ENCODE measurements at places on chromosomes 12 and 14.
A peak's percentile ranks its signal among the peaks of the same experiment; 100 is the strongest.

DNA sequence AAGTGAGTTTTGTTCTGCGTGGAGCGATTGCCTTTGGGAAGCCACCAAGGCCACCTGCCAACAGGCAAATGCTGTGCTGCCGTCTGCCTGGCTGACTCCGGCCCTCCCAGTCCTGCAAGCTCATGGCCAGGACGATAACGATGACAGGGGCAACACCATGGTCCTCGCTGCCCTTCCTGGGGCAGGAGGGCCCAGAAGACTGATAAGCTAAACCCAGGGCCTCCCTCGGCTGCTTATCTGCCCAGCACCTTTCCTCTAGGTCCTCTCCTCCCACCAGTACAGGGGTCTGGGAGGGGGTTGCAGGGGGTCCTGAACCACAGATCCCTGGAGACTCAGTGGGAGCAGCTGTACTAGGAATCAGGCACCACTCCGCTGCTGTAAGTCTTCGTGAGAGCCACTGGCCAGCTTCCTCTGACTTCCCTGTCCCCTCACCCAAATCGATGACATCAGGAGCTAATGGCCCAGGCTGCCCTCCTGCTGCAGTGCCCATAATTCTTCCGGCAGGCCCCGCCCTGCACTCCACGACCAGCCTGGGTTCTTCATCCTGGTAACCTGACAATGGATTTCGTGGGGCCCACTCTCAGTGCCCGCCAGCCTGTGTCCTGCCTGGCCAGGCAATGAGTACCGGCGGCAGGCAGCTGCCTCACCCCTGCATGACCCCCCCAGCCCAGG is 5.1 kb downstream of the ANKRD9 start:
- DNase-seq, result no peak

DNA sequence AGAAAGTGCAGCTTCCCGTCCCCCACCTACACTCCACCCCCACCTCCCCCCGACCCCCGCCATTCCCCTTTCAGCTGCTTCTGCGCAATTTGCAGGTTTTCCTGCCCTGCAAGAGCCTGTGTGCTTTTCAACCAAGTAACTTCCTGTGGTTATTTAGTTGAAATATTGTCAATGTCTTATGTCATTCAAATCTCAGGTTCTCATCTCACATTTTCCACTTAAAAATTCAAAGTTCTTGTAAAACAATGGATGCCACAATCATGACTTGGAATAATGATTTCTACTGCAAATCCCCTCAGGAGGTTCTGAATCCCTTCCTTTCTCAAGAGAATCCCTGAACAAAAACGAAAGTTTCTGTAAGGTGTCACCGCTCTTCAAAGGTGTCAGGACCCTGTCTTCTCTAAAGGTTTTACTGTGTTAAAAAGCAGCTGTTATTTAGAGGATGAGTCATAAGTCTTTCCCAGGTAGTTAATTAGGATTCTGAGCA is 31.6 kb downstream of the WBP11 start:
- peak; percentile 60 for DNase-seq

GRCh38 chr12:6226679-6227051 is 26.5 kb downstream of the CD9 start:
- DNase-seq, result no peak

GRCh38 chr12:89059056-89059455 is 293.2 kb downstream of the DUSP6 start:
- DNase-seq, result no peak

GRCh38 chr14:104139460-104140212 is 1.2 kb downstream of the KIF26A start:
- no peak for DNase-seq

DNA sequence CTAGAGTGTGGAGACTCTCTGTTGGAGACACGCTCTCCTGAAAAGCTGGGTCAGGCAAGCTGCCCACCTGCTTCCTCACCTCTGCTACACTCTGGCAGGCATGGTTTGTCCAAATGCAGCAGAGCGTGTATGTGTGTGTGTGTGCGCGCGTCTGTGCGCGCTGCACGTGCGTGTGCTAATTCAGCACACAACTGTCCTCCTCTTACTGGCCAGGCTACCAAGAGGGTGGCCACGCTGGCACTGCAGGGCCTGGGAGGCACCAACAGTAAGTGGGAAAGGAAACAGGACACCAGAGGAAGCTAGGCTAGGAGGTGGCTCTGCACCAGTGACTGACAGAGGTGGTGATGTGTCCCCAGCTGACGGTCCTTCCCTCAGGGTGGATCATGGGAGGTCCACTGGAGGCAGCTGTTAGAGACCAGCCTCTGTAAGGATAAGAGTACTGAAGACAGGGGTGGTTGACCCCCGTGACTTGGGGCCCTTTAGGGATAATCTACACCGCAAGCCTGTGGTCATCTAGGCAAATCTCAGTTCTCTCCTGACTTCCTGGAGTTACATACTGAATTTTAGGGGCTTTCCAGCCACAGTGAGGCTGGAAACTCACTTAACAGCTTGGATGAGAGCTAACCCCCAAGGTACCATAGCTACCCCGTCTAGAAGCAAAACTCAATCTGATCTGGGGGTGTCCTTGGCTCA is 15.6 kb upstream of the TFCP2 start:
- no peak for DNase-seq

DNA sequence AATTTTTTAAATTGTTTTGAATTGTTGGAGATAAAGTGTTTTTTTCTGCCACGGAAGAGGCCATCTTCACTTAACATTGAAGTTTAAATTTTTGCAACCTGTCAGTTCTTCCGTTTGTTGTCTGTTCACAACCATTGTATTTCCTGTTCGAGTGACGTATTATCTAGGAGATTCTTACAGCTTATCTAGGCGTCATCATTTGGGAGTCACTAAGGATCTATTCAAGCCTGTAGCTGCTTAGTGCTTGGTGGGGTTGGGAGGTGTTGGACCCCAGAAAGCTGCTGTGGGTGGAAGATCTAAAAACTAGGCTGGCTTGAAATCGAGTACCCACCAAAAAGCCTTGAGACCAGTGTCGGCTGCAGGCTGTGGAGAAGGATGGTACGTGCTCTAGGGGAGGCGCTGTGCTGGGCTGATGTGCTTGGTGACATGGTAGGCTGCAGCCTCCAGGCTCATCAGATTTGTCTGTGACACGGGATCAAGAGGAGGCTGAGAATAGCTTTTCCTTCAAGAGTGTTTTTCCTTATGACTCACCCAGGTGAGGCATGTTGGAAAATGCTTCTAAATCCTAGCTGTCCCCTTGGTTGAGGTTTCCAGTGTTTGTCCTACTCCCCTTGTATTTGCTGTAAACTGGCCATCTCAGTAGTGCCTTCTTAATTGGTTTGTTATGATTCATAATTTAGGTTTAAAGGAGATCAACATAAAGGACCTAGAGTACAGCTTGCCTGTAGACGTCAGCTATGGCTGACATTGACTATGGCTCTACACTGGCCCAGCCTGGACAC is 57.8 kb downstream of the ATG14 start:
- DNase-seq, result no peak

DNA sequence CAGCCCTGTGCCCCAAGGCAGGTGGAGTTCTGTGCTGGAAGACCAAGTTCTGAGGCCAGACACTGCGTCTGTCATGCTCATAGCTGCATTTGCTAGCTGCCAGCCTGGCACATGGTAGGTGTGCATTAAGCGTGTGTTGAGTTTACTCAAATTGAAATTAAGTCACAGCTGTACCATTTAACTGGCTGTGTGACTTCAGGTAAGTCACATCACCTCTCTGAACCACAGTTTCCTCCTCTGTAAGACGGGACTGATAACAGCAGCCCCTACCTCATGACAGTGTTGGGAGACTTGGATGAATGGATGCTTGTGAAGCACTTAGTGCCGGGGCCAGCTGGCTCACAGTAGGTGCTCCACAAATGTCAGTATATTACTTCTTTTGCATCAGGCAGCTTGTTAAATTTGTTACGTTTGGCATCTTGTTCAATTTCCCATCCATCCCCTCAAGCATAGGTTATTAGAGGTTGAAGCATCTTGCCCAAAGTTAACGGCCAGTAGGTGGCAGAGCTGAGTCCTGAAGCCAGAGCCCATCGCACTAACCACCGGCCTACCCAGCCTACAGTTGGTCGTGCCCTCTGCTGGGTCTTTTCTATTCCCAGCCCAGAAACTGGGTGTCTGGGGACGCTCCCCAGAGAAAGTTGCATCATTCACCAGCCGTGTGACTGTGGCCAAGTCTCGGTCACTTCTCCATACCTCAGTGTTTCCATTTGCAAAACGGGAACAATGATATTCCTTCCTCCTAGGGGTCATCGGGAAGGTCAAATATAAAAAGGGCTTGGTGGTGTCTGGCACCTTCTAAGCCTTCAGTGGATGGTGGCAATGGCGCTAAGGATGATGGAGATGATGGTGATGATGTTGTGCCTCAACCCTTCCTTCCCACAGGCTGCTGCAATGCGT is 4.5 kb downstream of the DAO start:
- peak; percentile 76 for DNase-seq

- DNase-seq, result no peak
Observed at GRCh38 chr12:2857021-2857431, at the start of gene TEX52. Gene TEX52, minus strand, starts transcription at chr12:2857039. Its CDS starts 13 bp downstream, at chr12:2857026.

DNA sequence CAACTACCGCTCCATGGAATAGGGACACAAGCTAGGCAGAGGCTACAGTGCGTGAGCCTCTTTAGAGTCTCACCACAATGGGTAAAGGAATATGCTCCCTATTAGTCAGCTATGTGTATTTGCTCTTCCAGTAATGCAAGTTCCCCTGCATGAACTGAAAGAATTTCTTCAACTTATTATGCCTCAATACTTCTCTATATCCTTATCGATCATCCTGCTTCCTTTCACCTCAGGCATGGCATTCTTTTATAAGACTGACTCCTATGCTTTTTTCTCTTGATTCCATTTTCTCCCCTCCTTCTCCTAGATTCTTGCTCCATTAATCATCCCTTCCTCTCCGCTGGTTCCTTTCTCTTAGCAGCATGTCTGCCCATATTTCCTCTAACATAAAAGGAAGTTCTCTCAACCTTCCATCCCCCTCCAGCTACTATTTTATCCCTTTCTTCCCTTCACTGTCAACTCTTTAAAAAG is 94.5 kb upstream of the CPM start:
- no peak for DNase-seq

DNA sequence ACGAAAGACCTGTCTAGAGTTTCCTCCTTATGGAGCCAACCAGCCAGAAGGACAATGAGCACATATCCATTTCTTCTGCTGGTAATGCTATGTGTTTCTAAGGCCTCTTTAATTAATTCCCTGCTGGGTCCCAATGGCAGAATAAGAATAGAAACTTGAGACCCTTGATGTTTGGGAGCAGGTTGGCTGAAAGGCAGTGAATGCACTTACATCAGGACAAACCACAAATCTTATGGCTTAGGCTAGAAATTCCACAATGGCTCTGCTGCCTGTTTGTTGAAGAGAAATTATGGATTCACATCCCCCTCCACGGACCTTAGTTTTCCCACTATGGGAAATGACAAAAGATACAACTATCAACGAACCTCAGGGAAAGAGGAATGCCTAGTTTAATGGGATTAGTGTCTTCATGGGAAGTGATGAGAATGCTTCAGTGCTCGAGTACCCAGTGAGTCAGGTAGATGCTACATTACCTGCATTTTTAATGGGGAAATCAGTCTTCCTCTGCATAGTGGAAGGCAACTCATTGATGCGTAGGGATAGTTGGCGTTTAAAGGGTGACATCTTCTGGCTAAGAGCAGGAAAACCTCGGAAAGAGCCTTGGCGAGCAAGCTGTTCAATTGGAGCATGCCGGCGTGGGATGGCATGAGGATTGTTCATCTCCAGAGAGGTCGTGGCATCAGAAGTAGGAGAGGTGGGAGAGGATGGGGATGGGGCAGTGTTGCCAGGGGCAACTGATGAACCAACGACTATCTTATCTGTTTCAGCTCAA is 46.5 kb downstream of the PAPLN start:
- DNase-seq, result no peak

GRCh38 chr14:96104469-96105057 is 65.4 kb downstream of the C14orf132 start:
- no peak for DNase-seq

GRCh38 chr14:99546234-99546879 is 57.6 kb downstream of the CCDC85C start:
- DNase-seq, result no peak

DNA sequence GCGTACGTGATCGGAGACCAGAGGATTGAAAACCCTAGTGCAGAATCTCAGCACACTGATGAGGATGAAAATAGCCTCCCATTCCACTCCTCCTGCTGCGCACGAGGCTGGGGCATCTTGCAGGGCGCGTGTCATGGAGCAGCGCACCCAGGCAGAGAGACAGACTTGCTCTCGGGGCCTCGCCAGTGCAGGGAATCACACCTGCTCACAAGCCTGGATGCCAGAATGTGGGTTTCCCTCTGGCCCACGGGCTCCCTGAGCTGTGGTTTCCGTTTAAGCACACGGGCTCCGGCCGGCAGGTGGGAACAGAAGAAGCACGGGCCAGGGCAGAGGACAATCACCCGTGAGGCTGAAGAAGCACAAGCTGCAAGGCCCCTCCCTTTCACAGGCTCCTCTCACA is 2.0 kb downstream of the FGF6 start:
- no peak for DNase-seq

DNA sequence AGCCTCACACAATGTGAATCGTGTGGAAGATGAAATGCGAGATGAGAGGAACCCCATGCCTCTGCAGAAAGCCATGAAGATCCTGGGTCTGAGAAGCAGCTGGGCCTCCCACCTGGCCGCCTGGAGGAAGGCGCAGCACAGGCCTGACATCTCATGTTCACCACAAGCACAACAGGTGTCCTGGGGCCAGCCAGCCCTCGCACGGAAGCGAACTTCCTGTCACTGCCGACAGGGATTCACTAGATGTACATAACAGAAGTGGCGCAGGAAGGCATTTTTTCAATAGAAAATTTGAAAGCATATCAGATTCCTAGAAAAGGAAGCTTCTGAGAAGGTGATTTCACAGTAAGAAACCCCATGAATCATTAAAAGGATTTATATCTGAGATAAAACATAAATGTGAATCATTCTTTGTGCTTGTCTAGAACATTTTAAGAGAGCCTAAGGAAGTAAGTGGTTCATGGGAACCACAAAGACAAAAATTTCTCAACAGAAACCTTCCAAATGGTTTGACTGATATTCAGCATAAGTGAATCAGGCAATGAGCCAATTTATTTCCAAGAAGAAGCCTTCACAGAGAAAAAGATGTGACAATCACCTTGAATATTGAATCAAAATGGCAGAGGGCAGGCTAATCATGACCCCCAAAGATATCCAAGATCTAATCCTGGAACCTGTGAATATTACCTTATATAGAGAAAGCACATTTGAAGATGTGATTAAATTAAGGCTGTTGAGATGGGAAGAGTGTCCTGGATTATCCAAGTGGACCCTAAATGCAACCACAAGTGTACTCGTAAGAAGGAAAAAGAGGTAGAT is 311.9 kb downstream of the DUSP6 start:
- DNase-seq, result peak; percentile 94
